ENCODE measurements at places on chromosomes 1 and 21. TPM values are rescaled to one million over a fixed set of nuclear protein-coding genes. Genes with fewer than 3 reads are reported as not detected.
A peak's percentile ranks its signal among the peaks of the same experiment; 100 is the strongest.

DNA sequence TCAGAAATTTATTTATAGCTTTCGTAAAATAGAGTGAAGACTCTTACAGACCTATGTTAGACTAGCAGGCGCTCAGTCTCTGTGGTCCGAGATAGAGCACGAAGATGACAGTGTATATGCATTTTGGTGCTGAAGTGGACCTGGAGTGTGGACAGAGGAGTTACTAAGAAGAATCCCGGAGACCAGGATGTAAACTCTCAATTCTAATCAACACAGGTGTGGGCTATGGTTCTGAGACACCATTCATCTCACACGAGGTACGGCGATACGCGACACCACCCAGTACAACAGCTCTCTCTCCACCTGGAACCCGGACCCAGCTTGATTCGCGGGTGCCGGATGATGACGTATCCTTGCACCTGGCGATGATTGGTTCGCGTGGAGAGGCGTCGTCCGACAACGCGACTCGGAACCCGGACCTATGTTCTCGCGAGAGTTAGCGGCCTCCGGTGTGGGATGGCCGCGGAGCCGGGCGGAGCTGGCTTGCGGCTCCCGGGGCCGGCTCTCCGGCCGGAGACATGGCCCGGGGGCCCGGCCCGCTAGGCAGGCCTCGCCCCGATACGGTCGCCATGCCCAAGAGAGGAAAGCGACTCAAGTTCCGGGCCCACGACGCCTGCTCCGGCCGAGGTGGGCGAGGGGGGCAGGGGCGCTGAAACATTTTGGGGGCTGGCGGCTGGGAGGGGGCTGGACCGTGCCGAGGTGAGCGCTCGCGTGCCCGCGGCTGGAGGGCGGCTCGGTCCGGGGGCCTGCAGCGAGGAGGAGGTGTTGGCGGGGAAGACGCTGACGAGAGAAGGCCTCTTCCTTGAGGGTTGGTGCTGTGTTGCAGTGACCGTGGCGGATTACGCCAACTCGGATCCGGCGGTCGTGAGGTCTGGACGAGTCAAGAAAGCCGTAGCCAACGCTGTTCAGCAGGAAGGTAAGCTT is at the start of gene TMEM183A:
Gene TMEM183A, plus strand, starts transcription at position 427 of the 924 bp plus-strand sequence. Its CDS starts 92 bp downstream, at position 519.
- DNase-seq: peak; percentile 98

DNA sequence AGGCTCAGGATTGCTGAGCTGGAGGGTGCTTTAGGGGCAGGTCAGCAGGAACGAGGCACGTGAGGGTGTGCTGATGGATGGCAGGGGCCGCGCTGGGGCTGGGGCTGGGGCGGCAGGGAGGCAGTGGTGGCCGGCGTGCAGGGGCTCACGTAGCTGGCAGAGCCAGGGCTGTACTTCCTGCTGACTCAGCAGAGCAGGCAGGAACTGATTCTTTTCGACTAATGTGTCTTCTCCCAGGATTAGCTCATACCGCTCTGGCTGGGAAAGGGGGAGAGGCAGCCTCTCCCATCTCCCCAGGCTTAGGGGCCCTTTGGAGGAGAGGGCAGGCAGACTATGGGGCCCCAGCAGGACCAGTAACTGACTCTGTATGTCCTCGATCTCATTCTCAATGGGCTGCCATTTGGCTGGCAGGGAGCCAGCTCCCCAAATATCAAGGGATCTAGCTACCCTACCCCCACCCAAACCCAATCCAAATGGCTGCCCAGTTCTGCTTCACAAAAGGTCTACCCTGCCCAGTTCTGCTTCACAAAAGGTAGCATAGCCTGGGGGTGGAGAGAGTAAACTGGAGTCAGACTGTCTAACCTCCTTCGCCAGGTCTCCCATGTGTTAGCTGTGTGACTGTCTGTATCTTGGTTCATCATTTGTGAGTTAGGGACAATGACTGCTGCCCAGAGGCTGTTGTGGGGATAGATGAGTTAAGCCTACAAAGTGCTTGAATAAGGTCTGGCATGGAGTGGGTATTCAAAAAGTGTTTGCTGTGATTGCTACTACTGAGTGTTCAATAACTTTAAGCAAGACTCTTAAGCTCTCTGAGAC is 100.1 kb upstream of the SLC2A1 start:
- DNase-seq: peak; percentile 59

DNA sequence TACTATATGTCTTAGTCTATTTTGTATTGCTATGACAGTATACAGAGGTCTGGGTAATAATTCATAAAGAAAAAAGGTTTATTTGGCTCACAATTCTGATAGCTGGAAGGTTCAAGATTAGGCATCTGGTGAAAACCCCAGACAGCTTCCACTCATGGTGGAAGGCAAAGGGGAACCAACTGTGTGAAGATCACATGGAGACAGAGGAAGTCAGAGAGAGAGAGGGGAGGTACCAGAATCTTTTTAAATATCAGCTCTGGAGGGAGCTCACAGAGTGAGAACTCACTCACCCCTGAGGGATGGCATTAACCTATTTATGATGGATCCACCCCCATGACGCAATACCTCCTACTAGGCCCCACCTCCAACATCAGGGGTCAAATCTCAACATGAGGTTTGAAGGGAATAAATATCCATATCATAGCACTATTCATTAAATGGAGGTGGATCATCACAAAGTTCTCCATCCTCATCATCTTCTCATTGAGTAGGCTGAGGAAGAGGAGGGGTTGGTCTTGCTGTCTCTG is 290.5 kb downstream of the DSCAM start:
- DNase-seq: no peak

- no peak for DNase-seq
Observed at GRCh38 chr1:47208374-47208850, 18.6 kb upstream of the PDZK1IP1 start.

DNA sequence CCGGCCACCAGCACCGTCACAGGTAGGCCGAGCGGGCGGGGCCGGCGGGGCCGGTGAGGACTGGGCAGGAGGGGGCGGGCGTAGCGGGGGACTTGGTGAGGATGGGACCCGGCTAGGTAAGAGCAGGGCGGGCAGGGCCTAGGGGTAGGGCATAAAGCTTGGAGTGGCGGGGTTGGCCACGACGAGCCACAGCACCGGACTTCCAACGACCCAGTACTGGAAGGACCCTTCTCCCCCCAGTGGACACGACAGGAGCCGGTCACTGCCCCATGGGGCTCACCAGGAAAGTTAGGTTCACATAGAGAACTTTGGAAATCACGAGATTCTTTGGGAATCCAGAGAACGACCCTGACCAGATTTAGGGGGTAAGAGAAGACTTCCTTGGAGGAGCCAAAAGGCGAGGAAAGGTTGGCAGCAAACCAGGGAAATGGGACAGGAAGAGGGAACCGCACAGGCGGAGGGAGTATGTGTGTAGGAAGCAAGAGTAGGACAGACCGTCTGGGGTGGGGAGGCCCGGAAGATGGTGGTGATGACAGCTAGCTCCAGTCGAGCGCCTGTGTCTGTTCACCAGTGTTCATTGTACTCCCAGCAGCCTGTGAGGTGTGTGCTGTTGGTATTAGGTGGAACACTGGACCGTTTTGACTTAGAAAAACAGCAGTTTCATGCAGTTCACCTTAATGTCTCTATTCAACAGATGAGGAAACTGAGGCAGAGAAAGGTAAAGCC is 20.4 kb downstream of the ZNF362 start:
- no peak for DNase-seq

DNA sequence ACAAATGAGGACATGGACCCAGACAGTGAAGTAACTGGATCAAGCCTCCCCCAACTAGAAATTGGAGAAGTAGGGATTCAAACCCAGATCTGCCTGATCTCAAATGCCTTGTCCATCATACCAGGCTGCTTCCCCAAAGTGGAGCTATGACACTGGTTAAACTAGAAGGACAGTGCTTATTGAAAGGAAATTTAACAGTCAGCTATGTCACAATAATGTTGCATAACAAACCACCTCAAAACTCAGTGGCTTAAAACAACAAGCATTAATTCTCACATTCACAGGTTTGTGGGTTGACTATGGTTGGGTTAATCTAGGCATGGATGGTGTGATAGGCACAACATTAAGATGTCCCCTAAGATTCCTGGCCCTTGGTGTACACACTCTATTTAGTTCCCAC is 107.1 kb downstream of the TAS1R2 start:
- DNase-seq: no peak

DNA sequence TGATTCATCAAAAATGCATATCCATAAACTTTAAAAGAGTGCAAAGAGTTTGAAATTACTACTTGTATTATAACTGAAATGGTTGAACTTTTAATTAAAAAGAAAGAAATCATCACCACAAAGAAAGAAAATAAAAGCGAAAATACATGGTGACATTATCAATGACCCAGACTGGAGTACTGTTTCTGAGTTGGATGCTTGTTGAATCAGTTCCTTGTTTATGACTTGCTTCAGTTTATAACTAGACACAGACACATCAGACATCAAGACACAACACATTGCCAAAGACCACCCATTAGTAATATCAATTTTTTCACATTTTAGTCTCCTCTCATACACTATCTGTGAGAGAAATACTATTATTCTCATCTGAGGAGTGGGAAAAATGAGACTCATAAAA is 293.0 kb downstream of the MRPL39 start:
- DNase-seq: no peak

DNA sequence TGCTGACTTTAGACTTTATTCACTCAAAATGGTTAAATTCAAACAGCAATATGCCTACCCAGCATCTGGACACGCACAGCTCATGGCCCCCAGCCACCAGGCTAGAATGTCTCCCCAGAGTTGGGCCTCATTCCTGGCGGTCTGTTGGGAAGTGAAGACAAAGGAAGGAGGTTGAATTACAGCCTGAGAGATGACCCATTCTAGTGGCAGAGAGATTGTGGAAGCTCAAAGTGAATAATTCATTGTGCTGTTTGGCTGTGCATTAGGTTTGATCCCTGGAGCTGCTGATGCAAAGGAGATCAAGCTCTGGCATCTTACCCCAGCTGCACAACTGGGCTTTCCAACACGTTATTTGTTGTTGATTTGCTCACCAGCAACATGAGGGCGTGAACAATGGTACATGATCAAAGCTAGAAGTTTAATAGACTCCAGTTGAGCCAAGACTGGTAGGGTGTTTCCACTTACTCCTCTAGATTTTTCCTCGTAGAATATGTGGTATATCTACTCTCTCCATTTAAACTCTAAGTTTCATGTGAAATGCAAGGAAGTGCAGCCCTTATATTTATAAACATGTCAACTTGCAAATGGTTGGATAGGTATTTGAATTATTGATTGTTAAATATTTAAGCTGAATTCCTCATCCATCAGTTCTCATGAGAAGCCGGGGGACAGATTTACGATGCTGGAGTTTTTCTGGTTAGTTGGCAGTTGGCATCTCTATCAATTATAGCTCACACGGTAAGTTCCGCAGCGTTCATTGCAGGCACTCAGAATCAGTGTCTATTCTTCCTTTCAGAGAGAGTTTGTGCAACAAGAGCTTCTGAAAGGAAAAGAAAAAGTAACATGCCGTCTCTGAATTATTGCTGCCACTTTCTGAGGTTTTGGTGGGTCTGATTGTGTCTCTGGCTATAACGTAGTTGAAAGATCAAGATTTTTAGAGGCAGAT is 222.7 kb downstream of the TM2D1 start:
- DNase-seq: no peak

The RPTN gene
- not detected for polyA plus RNA-seq

DNA sequence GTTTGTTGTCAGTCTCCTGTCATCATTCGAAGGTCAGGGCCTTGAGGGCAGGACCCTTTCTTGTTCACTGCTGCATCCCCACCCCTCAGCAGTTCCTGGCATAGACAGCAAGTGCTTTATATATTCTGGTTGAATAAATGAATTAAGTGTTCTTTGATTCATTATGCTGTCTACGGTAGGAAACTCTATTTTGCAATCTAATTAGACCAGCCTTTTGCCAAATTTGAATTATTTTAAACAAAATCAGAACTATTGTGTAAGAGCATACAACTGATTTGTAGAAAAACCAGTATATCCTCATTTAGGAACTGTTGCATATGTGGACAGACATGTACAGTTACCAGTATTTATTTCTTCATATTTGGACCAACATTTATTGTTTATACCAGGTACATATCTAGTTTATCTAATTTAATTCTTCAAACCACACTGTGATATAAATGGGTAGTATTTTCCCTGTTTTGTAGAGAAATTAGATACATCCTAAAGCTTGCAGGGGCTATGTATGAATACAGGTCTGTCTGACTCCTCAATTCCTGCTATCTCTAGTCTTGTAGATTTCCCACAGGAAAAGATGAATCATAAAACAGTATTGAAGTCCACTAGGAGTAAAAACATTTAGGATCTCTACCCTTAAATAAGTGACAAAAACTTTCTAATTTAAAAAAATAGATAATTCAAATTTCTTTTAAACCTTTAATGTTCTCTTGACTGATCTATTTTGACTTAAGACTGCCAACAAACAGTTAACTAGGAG is 10.4 kb downstream of the MGST3 start:
- no peak for DNase-seq
